ENCODE measurements at places on chromosomes 12 and 14.

- no peak for DNase-seq
These were observed 188.0 kb downstream of the MON2 start for GRCh38 chr12:62654326-62655241.

DNA sequence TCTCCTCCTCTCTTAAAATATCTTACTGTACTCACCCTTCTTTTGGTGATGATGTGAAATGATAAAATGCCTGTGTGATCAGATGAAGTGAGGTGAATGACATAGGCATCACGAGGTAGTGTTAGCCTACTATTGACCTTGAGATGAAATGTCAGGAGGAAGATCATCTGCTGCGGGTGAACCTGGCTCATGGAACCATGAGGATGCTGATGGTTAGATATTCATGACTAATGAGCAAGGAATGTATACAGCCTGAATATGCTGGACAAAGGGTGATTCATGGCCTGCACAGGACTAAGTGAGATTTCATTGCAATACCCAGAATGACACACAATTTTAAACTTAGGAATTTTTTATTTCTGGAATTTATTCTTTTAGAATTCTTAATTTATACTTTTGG lies 89.6 kb downstream of the DAAM1 start:
- DNase-seq: no peak

- no peak for DNase-seq
These were observed 56.6 kb downstream of the SH2B3 start for GRCh38 chr12:111462210-111462769.

DNA sequence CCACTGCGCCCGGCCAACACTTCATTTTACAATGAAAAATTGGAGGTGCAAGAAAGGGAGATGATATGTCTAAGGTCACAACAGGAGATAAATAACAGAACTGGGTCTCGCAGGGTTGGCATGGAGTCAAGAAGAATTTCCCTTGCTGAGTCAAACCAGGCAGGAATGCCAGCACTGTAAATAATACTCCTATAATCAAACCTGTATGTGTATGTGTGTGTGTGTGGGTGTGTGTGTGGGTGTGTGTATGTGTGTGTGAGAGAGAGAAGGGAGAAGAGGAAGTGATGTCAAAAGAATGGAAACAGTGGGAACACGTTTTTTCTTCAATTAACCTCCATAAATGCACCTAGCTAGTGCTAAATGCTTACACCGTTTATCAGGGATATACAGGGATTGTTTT lies 70.4 kb downstream of the TMEM116 start:
- no peak for DNase-seq

GRCh38 chr12:53046655-53047220 lies 3.1 kb upstream of the TNS2 start:
- DNase-seq: peak; percentile 16

- no peak for DNase-seq
These were observed 14.4 kb upstream of the GUCY2C start for GRCh38 chr12:14710632-14711320.

Measured in T follicular helper cell (primary cell).